Activated CD8-positive, alpha-beta memory T cell treated with anti-CD3 and anti-CD28 coated beads for 24 hours (primary cell): ENCODE measurements at places on chromosomes 11 and 22.

GRCh38 chr11:9069862-9070470, 21.4 kb downstream of the SCUBE2 start:
- DNase-seq: no peak

DNA sequence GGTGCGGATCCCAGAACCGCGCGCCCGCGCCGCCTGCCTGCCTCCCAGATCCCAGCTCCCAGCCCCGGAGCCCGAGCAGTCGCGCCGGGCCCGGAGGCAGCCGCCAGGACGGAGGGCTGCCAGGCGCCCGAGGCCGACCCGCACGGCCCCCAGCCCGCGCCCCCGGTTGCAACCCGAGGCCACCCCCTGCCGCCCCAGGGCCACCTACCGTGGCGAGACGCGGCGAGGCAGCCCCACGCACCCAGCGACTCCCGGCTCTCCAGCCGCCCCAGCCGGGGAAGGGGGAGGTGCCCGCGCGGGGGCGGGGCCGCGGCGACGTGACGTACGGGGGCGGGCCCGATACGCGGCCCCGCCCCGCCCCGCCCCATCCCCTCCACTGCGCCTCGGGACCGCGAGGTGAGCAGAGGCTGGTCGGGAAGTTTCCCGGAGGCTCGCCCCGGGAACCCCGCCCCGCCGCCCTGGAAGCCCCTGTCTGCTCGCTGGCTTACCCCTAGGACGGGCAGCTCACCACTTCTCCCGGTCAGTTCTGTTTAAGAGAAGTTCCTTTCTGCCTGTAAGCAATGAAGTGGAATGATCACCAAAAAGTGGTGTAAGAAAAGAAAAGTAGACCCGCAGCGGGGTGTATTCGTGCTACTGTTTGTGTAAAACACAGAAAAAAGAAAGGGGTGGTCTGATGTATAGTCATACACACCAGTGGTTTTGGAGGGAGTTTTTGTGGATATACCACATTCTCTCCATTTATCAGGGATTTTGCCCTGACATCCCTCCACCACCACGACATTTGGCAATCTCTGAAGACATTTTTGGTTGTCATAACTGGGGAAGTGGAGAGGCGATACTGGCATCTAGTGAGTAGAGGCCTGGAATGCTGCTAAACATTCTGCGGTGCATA, at the start of gene TPST2:
TSS of gene TPST2 (minus strand) at position 288 of the 892 bp plus-strand sequence. CDS start 48,502 bp downstream, outside the sequence.
- DNase-seq: peak; percentile 92

DNA sequence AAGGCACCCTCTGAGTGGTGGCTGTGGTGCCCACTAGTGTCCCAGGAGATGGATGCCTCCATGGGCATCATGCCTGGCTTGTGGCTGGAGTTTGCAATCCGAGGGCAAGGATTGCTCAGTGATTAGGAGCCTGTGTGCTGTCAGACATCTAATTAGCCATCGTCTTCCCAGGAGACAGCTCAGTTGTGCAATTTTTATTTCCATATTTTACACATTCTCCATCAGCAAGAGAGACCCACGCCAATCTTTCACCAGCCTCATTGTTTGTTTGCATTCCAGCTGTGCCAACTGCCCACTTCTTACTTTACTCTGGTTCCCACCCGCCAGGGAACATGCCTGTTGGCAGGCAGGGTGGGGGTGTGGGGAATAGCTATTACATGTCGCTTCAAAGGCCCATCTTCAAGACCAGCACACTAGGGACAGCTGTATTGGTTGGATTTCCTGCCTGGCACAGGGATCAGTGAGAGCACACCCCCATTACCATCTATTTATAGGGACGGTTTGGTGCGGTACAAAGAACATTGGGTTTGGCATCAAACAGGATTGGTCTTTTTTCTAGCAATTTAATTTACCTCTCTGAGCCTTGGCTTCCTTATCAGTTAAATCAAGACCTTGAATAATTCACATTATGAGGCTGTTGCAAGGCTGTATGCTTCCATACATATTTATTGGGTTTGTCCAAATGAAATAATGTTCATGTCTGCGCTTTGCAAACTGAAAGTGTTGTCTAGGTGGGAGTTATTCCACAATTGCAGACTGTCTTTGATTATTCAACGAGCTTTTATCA, 80.7 kb upstream of the NAV2 start:
- no peak for DNase-seq

DNA sequence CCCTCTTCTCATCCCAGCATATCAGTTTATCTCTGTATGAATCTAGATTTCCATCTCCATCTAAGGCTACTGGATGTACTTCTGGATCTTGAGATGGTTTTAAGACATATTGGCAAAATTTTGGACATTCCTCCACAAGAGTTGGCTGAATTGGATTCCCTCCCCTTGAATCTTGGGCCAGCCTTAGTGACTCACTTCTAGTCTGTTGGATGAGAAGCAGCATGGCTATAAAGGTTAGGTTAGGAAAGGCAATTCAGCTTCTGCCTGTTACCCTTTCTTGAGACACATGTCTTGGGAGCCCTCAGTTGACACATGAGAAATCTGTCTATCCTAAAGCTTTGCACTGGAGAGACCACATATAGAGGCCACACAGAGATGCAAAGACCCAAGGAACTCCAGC, 73.0 kb upstream of the PGR start:
- no peak for DNase-seq
